ENCODE measurements at places on chromosomes 12 and 14.

DNA sequence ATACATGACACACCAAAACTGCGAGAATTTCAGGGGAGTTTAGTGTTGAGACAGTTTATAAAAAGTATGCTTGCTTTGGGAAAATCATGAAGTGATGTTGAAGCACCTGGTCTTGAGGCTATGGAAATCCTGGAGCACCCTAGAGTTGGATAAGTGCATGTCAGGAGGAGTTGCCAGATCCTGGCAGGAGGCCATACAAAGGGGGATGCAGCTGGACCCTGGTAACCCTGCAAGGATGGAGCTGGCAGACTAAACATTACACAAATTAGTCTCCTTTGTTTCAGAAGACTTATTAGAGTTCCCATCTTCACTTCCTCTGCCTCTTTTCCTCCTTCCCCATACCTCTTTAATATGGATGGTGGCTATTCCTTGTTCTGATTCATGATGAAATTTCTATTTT, 907.0 kb downstream of the BCL11B start:
- no peak for DNase-seq

DNA sequence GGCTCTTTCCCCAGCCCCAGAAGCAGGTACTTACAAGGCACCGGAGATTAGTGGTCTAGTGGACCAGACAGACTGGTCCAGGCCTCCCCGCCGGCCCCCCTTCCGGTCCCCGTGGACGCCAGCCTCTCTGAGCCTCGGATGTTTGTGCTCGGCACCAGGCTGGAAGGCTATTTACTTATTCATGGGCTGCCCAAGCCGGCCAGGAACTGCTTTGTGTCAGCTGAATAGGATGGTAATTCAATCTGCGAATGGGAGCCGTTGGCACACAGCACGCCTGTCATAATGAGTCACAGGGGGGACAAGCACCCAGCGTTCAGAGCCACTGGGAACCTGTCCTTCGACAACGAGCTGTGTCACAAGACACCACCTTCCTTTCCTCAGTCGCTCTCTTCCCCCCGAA, 82.3 kb downstream of the RIMBP2 start:
- DNase-seq = no peak

DNA sequence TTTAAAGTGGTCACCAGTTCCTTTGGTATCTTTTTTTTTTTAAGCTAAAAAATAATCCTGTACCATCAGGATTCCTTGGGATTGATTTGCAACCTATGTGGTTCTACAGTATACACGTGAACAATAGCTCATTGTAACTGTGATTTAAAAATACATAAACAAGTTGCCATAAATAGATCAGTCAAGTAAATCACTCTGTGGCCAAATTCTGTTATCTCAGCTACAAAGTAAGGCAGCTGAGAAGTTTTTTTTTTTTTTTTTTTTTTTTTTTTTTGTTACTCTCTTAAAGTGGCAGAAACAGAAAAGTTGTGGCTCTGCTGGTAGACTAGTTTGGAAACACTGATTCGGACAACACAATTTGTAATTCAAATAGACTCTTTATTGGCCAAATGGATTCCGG, 104.5 kb downstream of the PRICKLE1 start:
- DNase-seq = no peak

- no peak for DNase-seq
Measured at GRCh38 chr12:67356380-67356774, 87.2 kb downstream of the CAND1 start.

DNA sequence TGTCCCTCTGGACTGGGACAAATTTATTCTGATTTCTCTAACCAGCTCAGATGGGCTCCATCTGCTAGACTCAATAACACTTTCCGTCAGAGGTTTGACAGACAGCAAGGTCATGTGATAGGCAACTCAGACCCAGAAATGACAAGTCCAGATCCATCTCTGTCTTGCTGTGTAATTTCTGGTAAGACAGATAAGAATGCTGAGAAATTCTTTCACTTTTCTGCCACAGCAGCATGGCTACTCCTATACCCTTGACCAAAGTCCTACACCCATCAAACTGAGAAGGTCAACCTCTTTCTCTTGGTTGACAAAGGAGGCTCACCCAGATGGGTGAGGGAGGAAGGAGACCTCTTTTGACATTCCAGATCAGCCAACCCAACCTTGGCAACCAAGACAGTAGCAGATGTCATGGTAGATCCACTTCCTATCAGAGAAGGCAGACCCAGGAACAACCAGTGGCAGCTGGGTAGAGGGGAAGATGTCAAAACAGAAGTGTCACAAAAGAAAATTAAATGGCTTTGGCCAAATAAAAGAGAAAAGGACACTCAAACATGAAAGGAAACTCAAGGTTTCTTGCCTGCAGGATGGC, 36.9 kb upstream of the PRKAB1 start:
- DNase-seq = no peak

GRCh38 chr14:28141662-28142061, 624.9 kb upstream of the FOXG1 start:
- no peak for DNase-seq

GRCh38 chr12:53340398-53340797, 4.2 kb upstream of the SP7 start:
- DNase-seq = no peak

DNA sequence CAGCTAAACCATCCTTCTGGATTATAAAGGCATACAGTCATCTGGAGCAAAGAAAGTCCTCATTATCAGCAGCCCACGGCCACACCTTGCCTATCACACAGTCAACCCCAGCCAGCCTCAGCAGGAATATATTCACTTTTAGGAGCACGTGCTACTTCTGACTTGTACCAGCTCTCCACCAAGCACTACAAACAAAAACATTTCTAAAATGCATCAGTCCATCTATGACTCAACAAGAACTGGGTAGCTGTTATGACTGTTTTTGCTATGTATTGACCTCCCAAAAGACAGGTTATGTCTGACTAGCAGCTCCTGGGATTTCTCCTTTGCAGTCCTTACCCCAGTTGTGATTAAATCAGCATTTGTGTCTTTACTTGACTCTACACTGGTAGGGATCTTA, 31.2 kb downstream of the NUAK1 start:
- DNase-seq = no peak

DNA sequence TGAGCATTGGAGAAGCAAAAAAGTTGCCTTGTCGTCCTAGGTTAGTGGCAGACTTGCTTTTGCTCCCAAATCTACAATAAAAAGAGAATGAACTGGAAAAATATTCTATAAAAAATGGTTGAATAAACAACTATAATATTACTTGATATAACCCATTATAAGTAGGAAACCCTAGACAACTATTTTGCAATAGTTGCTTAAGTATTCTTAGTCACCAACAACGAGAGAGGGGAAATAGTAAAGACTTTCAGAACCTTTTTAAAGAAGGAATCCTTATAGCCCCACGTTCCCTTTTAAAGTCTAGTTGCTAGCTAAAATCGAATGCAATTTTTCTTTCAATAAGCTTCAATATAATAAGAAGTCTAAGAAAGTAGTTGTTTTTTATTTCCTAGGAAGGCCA, 17.5 kb downstream of the AQP6 start:
- no peak for DNase-seq

DNA sequence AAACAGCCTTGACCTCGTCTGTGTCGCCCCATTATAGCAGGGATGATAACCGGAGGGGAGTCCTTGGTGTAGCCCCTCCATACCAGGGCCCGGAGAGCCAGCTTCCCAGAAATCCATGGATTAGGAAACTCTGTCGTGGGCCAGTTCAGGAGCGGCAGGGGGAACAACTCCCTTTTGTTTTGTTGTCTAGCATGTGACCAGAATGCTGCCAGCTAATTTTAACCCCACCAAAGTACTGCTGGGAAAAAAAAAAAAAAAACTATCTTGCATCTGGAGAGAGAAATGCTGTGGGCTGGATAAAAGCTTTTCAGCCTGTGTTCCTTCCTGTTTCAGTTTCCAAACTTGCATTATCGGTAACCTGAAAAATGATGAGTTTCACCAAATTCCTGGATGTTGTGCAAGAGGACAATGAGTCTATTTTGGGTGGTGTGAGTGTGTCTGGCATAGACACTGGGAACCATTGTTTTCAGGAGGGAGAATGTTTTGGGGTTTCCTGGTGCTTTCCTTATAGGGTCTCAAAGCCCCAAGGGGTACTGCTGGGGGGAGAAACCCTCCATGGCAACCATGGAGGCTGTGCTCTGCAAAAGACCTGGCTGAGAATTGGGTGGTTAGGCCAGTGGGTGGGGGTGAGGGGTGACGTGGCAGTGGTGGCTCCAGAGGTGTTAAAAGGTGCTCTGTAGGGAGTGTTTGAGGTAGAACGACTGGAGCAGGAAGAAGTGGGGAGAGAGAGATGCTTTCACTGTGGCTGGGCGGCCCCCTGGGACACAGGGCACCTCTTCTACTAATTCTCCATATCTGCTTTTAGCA, 14.9 kb upstream of the IRF2BPL start:
- DNase-seq = peak; percentile 82

DNA sequence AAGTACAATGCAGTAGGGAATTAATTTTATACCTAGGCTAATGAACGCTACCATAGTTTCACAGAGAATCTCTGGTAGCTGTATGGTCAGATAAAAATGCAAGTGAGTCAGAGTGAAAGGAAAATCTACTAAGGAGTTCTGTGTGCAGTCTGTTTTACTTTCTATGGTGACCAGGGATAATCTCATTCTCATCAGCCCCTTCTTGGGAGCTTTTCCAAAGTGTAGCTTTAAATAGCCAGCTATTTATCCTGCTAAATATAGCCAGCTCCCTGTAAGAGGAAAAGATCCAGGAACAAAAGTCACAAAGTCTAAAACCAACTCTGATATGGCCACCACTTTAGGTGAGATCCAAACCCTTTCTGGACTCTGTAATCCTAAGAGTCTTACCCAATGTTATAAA, 75.5 kb downstream of the TMEM116 start:
- no peak for DNase-seq
